ENCODE measurements at places on chromosomes 3 and 15.

GRCh38 chr3:47348411-47349154 lies 32.2 kb upstream of the PTPN23 start:
- DNase-seq: no peak

- no peak for DNase-seq
These were observed 23.9 kb upstream of the AADACL2 start for GRCh38 chr3:151709847-151710246.

GRCh38 chr3:108085810-108086350 lies 5.0 kb downstream of the CD47 start:
- no peak for DNase-seq

GRCh38 chr3:195106418-195106906 lies 164.5 kb downstream of the XXYLT1 start:
- DNase-seq: peak; percentile 34

- no peak for DNase-seq
These were observed 52.3 kb downstream of the MAP2K5 start for GRCh38 chr15:67594770-67595169.

DNA sequence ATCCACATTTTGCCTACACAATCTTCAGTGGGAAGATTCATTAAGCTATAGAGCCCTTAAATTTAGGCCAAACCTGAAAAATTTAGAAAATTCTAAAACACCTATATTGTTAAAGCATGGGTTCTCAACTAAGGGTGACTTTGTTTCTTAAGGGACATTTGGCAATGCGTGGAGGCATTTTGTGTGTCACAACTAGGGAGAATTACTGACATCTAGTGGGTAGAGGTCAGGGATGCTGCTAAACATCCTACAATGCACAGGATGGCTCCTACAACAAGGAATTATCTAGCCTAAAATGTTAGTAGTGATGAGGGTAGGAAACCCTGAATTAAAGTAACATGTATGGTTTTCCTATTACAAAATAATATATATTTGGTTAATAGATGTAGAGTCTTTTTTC lies 55.8 kb downstream of the TBC1D5 start:
- DNase-seq: no peak

DNA sequence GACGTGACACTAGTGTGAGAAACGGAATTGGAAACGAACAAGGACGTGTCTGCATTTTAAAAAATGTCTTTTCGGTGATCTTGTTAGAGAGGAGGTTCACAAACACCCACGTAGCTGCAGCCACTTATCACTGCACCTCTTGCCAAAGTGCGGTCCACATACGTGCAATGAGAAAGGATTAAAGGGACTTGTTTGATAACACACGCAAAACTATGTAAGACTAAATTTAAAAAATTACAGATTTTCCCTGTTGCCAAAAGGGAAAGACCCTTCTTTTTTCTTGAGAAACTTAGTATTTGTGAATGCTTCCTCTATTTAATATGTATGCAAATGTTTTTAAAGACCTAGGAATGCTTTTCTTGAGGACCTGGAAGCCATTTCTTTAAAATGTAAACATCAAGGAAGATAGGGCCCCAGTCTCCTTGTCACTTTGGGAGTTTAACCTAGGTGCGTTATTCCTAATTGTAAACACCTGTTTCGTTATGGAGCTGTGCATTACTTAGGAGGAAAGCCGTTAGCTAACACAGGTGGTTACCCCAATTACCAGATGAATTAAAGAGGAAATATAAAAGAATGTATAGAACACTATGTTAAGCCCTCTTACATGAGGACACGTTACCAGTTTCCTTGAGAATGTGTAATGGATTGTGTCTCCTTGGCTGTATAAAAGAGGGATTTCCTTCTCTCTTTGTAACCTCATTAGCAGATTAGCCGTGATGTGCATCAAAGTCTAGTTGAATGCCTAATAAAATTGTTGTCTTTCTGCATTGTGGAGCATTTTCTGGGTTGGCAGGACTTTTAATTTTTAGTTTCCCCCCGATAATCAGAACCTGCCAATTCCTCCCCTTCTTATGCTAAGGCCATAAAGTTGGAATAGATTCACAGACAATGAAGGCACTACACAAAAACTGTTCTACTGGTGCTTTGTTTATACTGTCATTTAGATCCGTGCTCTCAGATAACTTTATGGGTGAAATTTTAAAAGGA lies 1.0 kb downstream of the LEKR1 start:
- DNase-seq: no peak

DNA sequence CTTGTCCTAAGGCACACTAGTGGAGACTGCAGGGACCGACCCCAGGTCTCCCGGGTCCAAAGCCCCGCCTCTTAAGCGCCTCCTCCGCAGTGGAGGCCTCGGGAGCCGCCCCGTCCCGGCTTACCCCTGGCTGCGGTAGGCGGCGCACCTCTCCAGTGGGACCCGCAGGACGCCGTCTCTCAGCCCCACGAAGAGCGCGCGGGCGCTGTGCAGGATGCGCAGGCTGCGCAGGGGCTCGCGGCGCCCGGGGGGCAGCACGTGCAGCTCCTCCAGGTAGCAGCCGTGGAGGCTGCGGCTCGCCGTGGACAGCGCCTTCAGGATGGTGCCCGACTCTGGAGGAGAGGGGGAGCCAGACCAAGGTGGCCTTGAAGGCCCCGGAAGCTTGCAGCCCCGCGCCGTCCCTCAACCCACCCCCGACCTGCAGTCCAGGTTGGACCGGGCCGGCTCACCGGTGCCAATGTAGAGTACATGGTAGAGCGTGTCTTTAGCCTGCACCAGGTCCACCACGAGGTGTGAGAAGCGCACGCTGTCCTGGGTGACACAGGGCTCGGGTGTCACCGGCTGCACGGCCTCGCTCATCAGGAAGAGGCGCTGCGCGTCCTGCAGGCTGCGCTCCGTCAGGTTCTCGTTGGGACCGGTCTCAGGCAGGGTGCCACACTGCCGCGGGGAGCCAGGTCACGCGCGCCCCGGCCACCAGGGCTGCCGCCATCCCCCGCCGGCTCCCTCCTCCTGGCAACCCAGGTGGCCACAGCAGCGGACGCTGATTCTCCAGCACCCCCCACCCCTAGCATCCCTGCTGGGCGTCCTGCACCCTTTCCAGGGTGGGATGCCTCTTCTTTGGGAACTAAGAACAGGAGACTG lies 105.5 kb downstream of the SEMA5B start:
- DNase-seq: no peak

DNA sequence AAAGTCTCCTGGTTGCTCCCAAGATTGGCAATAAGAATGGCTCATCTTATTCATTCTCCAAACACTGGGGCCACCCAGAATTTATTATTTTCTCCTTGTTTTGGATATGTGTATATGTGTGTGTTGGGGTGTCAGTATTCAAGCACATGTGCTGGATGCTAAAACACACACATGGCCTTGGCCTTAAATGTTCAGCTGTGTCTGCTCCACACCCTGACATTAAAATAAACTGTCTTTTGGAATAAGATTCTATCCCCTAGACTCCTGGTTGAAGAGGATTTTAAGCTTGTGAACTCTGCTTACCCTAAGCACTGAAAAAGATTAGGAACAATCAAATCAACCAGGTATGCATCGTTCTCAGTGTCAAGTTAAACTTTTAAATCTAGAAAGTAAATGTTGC lies 382.9 kb upstream of the MCTP2 start:
- no peak for DNase-seq

GRCh38 chr15:71256934-71257664 lies 141.8 kb downstream of the THSD4 start:
- no peak for DNase-seq

GRCh38 chr3:99957151-99957796 lies 139.6 kb downstream of the CMSS1 start:
- DNase-seq: no peak

GRCh38 chr15:67422296-67422695 lies 98.6 kb upstream of the C15orf61 start:
- DNase-seq: no peak

GRCh38 chr3:126538966-126539365 lies 15.0 kb downstream of the CHST13 start:
- DNase-seq: no peak

DNA sequence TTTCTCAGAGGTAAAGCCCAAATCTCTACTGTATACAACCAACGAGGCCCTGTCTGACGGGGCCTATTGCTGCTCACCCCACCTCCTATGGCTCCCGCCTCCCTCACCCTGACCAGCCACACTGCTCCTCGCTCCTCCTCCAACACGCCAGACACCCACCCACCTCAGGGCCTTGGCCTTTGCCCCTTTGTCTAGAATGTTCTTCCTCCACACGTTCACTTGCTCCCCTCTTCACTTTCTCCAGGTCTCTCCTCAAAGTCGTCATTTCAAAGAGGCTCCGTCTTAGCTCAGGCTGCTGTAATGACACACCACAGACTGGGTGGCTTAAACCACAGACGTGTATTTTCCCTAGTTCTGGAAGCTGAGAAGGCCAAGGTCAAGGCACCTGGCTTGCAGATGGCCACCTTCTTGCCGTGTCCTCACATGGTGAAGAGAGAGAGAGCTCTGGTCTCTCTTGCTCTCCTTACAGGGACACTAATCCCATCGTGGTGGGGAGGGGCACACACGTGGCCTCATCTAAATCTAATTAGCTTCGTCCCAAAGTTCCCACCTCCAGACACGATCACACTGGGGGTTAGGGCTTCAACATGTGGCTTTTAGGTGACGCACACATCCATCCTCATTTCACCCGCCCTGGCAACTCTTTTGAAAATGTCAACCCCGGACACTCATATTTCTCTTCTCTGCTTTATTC lies 98.2 kb downstream of the TLE3 start:
- DNase-seq: no peak

DNA sequence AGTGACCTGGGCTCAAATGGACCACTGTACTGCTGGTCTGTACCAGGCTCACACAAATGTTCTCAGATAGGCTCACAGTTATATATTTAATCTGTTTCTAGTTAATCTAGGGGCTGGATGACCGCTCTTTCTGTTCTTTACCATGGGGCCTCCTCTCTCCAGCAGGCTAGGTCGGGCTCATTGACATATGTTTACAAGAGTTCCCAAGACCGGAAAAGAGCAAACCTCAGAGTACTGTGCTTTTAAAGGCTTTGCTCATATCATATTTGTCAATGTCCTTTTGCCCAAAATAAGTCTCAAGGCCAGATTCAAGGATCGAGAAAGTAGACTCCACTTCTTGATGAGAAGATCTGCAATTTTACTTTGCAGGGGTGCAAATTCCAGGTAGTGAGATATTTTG lies 348.0 kb upstream of the EPHA6 start:
- DNase-seq: no peak

- no peak for DNase-seq
These were observed 31.9 kb downstream of the RAB8B start for GRCh38 chr15:63221346-63221745.

DNA sequence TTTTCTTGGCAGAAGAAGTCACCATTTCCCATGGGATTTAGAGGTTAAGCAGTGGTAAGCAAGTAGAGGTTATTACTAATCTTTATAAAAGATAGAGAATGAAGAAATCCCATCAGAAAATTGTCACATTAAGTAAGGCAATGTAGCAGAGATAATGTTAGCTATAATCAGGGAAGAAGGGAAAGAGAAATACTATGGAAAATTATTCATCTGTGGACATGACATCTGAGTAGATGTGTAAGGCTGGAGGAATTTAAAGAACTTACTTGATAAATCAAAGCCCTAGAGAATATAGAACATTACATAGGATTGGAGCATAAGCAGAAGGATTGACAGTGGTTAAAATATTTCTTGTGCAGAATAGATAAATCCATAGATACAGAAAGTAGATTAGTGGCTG lies 553.1 kb upstream of the CBLB start:
- DNase-seq: no peak

- no peak for DNase-seq
These were observed 190.2 kb downstream of the STAG1 start for GRCh38 chr3:136562026-136562425.

GRCh38 chr3:41848753-41849574 lies 112.9 kb downstream of the ULK4 start:
- DNase-seq: no peak

DNA sequence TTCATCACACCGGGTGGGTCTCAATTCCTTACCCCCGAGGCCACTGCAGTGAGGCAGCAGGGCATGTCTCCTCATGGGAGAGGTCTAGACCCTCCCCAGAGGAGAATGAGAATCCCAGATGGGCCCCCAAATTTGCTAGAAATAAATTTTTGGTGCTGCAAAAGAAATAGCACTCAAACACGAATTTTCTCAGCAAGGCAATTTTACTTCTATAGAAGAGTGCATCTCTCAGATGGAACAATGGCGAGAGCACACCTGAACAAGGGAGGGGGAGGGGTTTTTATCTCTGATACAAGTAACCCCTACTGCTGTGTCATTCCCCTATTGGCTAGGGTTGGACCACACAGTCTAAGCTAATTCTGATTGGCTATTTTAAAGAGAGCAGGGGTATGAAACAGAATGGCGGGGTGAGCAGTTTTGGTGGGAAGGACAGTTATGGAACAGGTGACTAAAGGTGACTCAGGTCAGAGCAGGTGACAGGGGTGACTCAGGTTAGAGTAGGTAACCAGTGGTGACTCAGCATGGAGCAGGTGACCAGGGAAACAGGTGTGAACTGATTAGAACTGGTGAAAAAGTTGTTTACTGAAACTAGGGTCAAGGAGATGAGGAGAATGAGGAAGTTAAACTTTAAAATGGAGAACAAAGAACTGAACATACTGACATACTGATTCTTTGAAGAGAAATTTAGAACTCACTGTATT lies 93.0 kb upstream of the WNT7A start:
- no peak for DNase-seq

DNA sequence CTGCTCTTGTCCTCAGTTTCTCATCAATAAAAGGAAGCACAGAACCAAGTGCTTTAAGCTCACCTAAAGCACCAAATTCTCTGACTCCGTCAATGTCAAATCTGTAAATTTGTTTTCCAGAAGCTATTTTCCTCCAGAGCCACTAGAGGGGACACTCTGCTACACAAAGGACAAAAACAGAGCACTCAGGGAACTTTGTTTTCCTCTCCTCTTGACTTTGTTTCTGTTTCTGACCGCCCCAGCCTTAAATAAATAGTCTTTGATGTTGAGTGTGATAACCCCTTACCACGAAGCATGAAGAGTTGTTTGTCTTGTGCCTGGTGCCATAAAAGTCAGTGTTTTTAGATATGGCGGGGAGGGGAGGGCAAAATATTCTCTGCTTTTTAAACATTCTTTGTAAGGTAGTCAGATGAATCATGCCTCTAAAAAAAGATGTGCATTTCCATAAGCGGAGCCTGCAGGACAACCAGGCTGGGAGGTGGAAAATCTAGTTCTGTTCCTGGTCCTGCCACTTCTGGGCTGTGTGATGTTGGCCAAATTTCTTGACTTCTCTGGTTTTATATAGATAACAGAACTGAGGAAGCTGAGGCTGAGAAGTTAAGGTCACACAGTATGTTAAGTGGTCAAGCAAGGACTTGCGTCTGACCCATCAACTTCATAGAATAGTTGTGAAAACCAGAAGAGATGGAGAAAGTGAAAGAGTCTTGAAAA lies 7.3 kb upstream of the ZBTB38 start:
- no peak for DNase-seq

GRCh38 chr3:79410617-79411016 lies 357.2 kb downstream of the ROBO1 start:
- no peak for DNase-seq

DNA sequence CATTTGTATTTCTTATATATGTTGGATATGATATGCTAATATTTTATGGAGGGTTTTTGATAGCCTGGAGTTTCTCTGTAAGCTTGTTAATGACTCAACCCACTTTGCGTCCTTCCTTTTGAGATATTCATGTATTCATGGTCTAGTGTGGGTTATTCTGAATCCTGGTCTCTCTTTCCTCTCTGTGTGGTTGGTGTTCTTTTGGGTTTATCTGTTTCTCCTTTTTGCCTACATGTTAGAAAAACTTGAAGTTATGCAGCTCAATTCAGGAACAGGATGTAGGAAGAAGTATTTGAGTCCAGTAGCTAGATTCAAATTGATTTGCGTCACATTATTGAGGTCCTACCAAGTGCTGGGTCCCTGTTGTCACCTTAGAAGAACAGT lies 28.1 kb downstream of the CMTM7 start:
- no peak for DNase-seq
